ENCODE measurements at places on chromosomes 1 and 21. TPM values are rescaled to one million over a fixed set of nuclear protein-coding genes. Genes with fewer than 3 reads are reported as not detected.

DNA sequence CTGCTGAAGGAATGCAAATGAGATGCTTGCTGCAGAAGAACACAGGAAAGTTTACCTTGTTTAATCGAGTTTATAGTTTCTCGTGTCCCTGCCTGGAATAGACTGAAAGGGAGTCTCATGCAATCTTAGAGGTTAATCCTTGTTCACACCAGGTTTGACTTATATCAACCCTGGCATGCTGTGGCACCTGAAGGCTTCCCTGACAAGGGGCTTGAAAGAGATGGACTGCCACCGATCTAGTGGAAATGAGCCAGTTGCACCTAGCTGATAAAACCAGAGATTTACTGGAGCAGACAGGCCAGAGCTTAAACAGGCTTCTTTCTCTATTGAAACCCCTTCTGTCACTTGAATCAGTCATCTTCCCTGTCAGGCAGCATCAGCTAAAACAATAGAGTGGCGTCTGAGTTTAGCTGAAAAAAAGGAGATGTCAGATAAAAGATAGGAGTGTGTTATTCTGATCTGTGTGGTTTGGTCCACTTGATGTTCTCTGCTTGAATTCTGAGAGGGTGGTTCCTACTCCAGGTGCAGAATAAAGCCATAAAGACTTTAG, 349.7 kb downstream of the RWDD3 start:
- DNase-seq, result no peak

SPRTN gene
- total RNA-seq, result 15.2 TPM

- DNase-seq, result no peak
Observed at GRCh38 chr1:5643360-5644107, 348.7 kb downstream of the NPHP4 start.

- DNase-seq, result no peak
Observed at GRCh38 chr21:43859747-43860214, 5.2 kb upstream of the AGPAT3 start.

GRCh38 chr1:61295818-61296537, 213.6 kb downstream of the NFIA start:
- DNase-seq, result no peak

Measured in HepG2 (cell line).